ENCODE measurements at places on chromosomes 16 and 17.

GRCh38 chr17:17325228-17325627 lies 22.1 kb downstream of the NT5M start:
- no peak for DNase-seq

DNA sequence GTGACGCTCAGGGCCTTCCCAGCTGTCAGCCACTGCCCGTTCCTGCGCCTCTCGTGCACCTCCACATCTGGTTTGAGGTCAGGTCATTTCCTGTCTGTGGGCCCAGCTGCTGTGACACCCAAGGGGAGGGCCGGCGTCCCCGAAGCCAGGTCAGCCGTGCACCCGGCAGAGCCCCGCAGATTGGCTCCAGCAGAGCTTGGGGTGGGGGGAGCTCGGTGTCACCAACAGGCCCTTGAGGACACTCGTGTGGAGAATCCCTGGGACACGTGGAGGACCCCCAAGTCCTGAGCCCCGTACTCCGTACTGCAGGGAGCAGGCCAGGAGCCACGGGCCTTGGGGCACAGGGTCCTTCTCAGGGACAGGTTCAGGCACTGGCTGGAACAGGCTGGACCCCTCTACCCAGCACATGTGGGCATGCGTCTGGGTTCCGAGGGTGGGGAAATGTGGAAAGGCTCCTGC lies 4.8 kb downstream of the SPATA2L start:
- DNase-seq = peak; percentile 31

- no peak for DNase-seq
Measured at GRCh38 chr17:79870540-79870939, 31.3 kb upstream of the CBX4 start.

GRCh38 chr16:74723256-74723655 lies 22.6 kb upstream of the MLKL start:
- no peak for DNase-seq
